ENCODE measurements at places on chromosomes 16 and 17.

- DNase-seq = no peak
Observed at GRCh38 chr16:75446416-75446815, 13.1 kb upstream of the CFDP1 start.

- DNase-seq = no peak
Observed at GRCh38 chr16:8632675-8633182, 11.2 kb downstream of the METTL22 start.

DNA sequence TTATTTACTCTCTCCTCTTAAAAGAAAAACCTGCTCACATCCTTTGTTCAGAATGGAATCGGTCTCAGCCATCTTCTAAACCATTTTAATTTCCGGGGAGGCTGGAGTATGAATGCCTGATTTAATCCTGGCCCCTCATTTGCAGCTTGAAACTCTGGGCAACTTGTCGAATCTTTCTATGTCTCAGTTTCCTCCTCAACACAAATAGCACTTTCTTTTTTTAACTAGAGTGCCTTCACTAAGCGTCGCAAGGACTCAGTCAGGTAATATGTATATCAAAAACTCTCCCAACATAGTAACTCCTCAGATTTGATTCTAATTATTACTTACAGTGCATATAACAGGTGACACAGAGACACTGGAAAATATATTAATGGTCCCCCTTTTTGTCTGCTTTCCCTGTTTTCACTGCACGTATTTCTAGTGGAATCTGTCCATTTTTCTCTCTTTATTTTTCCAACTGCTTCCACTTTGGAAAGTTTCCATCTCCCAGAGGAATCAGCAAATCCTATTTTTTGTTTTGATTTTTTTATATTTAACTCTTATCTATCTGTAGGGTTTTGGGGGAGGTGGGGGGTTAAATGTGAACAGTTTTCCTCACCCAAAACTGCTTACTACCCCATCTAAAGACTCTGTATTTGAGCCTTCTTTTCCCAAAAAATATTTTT is 18.6 kb downstream of the SNN start:
- no peak for DNase-seq

- no peak for DNase-seq
Observed at GRCh38 chr17:21242026-21242697, 11.0 kb downstream of the NATD1 start.

DNA sequence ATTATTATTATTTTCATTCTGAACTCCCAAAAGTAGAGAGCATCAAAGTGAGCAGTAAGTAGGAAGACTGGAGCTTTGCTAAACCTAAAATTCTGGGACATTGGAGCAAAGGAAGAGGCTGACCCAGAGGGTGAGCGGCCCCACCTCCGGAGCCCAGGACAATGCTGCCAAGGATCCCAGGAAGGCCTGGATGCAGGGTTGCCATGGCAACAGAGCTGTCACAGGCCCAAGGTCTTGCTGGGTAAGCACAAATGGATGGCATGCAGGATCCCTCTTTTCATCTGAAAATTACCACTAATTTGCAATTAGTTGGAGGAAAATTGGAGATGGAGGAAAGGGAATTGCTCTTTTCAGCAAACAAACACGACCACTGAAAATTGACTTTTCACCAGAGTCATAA is 457.9 kb upstream of the CDH5 start:
- DNase-seq = no peak

GRCh38 chr17:5775098-5775497 is 190.8 kb upstream of the NLRP1 start:
- no peak for DNase-seq

- DNase-seq = no peak
Observed at GRCh38 chr16:53511403-53512280, 8.6 kb upstream of the AKTIP start.

DNA sequence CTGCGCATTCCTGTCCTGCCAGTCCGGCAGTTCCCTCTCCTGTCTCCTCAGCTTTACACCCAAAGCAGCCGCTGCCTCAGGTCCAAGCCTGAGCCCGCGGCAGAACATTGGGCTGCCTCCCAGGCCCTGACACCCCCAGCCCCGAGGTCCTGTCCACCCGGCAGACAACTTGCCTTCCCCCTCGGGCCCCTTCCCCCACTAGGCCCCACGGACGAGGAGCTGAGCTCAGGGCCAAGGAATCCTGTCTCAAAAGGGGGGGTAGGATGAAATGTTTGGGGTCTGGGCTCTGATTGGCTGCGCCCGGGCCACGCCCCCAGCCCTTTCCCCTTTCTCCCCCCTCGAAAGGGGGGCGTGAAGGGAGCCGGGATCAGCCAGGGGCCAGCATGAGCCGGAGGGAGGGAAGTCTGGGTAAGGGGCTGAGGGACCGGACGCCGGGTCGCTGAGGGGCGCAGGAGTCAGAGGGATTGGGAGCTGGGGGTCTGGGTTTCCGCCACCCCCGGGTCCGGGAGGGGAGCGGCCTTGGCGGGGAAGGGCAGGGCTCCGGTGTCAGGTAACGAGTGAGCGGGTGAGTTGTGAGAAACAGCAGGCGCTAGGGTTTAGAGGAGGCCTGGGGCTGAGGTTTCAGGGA is at the start of gene CTF1:
Gene CTF1, plus strand, starts transcription at position 354 of the 628 bp plus-strand sequence. Its CDS starts 30 bp downstream, at position 384.
- DNase-seq = no peak

GRCh38 chr17:82970818-82971590 is 108.4 kb upstream of the METRNL start:
- DNase-seq = no peak

GRCh38 chr17:41537990-41538389 is 9.9 kb upstream of the KRT19 start:
- no peak for DNase-seq

- DNase-seq = no peak
Observed at GRCh38 chr17:41750862-41751261, 16.4 kb upstream of the HAP1 start.

DNA sequence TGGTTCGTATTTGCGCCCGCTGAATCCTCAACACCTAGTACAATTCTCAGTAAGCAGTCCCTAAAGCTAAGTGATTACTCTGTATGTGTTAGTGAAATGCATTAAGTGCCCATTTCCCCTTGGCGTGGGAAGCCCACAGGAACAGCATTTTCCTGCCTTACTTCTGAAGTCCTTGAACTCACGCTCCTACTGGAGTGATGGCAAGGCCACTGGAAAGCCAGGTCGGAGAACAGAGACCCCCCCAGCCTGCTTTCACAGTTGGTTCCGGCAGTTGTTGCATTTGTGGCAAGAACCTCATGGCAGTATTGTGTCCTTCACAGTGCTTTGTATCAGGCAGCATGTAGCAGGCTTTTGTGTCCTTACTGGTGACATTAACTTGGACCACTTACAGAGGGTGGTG is 340.7 kb downstream of the CDH13 start:
- no peak for DNase-seq

GRCh38 chr17:29949696-29950095 is 8.3 kb downstream of the EFCAB5 start:
- DNase-seq = no peak

- DNase-seq = no peak
Observed at GRCh38 chr17:17051791-17052461, 9.7 kb downstream of the MPRIP start.

DNA sequence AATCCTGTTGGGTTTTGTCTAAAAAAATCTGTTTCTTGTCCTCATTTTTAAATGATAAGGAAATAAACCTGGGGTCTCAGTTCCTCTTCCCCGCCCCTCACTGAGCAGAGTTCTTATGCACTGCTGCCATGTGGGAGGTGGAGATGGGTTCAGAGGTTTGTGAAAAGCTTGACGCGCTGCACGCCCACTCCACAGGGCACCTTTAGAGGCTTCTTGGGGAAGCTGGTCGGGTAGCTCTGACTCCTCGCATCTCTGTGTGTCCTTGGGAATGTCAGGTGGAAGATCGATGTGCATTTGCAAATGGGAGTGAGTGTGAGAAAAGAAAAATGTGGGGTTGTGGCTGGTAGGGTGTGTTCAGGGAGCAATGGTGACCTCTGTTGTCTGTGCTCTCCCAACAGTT is 4.7 kb upstream of the ZNHIT3 start:
- DNase-seq = no peak

DNA sequence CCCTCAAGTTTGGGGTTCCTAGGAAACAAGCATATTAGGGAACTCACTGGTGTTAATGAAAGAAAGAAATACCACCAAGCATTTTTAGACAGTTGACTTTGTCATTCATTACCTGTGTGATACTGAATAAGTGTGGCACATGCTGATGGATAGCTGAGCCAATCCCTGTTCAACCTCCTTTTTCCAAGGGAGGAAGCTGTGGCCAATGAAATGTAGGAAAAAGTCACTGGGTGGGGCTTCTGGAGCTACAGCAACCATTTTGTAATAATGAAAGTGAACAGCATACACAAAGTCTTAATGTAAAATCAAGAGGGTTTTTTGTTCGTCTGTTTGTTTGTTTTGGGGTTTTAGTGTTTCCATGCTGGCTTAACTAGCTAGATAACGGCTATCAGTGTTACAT is 254.3 kb upstream of the SALL1 start:
- no peak for DNase-seq

- no peak for DNase-seq
Observed at GRCh38 chr17:46908068-46908737, 14.8 kb upstream of the GOSR2 start.

- no peak for DNase-seq
Observed at GRCh38 chr17:8708025-8708461, 36.6 kb downstream of the CCDC42 start.

DNA sequence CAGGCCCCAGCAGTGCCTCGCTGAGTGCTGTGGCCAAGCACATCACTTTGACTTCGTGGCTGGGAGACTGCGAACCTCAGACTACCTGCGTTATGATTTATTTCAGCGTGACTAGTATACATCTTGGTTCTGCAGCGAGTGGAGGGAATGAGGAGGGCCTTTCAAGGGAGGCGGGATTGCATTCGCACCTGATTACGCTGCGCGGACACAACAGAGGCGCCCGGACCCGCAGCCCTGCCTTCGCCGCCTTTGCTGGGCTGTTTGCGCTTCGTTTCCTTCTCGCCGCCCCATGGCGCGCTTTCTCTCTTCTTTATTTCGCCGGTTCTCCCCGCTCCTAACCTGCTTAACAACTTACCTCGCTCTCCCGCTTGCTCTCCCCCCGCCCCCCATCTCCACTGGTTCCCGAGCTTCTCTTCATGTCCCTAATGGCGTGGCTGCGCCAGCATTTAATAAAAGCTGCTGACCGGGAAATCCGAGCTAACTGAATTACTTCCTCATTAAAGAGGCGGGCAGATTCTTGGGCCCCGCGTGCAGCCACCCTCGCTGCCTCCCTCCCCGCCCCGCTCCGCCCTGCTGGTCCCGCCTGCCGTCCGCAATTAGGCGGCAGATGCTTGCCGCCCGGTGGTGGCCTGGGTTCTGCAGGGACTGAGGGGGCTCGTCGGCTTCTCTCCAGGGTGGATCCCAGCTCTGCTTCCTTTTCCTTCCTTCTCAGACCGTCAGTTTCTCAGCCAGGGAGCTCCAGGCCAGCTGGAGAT is 257.6 kb upstream of the SDK2 start:
- DNase-seq = no peak

DNA sequence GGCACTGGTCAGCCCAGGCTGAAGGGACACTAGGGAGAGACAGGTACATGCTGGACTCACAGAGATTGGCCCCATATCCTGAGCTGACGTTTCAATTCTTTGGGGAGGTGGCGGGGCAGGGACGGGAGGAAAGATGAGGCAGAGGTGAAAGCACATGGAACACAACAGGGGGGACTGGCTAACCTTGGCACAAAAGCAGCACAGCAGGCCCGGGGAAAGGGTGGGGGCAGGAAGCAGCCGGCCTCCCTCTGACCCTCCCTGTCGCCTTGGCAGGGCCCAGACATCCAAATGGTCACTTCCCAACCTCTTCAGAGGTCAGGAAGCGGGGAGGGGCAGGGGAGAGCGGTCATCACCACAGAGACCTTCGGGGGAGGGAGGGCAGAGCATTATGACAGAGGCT is 6.6 kb downstream of the VAT1 start:
- DNase-seq = no peak

DNA sequence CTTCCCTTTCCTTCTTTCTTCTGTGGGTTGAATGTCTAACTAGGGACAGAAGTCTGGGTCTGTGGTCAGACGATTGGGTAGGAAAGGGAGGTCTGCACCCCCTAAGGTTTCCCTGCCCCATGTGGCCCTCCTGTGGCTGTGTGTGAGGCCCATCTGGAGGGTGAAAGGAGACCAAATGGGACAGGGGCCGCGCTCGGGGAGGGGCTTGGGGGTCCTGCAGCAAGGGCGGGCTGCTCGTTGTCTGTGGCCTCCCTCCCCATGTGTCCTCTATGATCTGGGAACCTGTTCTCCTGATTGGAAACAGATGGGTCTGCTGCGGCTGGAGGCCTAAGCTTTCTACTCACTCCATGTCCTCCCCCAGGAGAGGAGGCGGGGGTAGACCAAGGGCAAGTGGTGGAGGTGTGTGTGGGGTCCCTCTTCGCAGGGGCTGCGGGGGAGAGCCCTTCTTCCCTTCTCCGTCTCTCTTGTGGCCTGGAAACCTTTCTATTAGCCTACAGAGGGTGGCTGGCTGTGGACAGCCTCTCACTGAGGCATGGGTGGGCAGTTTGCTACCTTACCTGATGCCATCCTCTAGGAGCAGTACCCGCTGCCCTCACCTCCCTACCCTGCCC is 18.6 kb downstream of the IGFBP4 start:
- DNase-seq = no peak

DNA sequence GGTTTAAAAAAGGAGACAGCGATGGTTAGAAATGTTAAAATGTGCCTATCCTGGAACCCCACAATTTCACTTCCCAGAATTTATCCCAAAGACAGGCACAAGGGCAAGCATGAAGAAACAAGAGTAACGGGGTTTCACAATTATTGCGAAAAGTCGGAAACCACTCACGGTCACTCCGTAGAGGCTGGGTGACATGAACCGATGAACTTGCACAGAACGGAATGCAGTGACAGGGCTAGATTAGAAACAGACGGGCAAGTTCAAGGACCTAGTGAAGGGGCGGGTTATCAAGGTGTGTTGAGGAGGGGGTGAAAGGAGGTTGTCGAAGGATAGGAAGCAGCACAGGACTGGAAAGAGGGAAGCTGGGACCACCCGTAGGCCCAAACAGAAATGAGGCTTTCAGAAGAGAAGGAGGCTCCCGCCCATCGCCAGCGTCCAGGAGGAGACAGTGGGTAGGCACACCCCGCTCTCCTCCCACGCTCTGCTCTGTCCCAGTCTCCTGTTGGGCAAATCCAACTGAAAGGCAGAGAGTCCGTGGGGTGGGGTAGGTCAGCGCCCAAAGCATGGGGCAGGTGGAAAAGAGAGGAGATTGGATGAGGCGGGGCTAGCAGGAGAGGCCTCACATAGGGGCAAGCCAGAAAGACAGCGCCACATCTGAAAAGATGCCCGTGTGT is 47.4 kb upstream of the JPH3 start:
- DNase-seq = no peak

Measured in GM12878 (cell line).